Immature natural killer cell (primary cell): ENCODE measurements at places on chromosomes 11 and 22.

DNA sequence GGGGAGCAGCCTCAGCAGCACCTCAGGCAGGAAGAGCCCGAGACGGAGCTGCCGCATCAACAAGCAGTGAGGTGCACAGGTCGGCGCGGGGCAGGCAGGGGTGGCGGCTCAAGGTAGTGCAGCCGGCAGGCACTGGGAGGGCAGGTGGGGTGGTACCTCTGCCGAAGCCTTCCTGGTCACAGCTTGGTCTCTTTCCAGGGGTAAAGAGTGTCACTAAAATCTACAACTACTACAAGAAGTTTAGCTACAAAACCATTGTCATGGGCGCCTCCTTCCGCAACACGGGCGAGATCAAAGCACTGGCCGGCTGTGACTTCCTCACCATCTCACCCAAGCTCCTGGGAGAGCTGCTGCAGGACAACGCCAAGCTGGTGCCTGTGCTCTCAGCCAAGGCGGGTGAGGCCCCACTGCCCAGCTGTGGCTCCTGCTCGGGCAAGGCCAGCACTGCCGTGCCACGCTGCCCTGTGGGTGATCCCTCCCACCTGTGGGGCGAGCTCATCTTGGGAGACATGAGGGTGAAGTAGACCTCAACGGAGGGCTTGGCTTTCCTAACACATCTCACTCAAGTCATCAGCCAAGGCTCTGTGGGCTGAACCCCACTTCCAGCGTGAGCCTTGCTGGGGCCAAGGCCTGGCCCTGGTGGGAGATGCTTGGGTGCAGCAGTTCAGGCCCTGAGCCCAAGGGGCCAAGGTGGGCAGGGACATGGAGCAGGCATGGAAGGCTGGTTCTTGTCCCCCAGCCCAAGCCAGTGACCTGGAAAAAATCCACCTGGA lies 13.6 kb downstream of the GATD1 start:
- H3K27ac ChIP-seq = no peak overlapping the region
- no peak for DNase-seq
- no peak overlapping the region for H3K4me3 ChIP-seq
- no peaks in the 10 kb centered on the region for H3K4me1 ChIP-seq
- H3K27me3 ChIP-seq = peaks cover 2% of the 10 kb centered on the region

DNA sequence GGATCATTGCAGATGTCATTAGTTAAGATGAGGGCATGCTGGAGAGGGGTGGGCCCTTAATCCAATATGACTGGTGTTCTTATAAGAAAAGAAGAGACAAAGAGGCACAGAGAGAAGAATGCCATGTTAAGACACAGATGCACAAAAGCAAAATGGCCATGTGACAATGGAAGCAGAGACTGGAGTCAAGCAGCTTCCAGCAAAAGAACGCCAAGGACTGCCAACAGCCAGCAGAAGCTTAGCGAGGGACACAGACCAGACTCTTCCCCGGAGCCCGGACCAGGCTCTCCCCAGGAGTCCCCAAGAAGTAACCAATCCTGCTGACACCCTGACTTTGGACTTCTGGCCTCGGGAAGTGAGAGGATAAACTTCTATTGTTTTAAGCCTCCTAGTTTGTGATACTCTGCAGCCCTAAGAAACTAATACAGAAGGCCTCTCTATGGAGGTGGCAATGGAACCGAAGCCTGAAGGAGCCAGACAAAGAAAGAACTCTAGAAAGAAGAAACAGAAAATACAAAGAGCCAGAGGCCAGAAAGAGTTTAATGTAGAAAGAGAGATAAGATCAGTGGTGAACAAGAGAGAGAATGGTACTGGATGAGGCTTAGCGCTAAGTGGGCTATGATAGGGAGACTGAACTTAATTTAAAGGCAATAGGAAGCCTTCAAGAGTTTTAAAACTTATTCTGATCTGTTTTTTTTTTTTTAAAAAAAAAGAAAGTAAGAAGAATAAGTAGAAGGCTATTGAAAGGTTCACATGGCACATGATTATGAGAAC lies 27.7 kb downstream of the PRCP start:
- no peak overlapping the region for H3K4me3 ChIP-seq
- no peaks in the 10 kb centered on the region for H3K36me3 ChIP-seq
- peaks cover 27% of the 10 kb centered on the region for H3K4me1 ChIP-seq
- no peak for DNase-seq

GRCh38 chr11:114892381-114893197 lies 214.3 kb downstream of the NXPE2 start:
- no peak overlapping the region for H3K4me3 ChIP-seq
- no peaks in the 10 kb centered on the region for H3K4me1 ChIP-seq
- peaks cover 2% of the 10 kb centered on the region for H3K27me3 ChIP-seq
- no peak overlapping the region for H3K27ac ChIP-seq

GRCh38 chr11:64094463-64095260 lies 58.9 kb downstream of the FLRT1 start:
- no peak for DNase-seq
- peaks cover 2% of the 10 kb centered on the region for H3K27me3 ChIP-seq
- no peaks in the 10 kb centered on the region for H3K36me3 ChIP-seq
- H3K4me1 ChIP-seq = no peaks in the 10 kb centered on the region

DNA sequence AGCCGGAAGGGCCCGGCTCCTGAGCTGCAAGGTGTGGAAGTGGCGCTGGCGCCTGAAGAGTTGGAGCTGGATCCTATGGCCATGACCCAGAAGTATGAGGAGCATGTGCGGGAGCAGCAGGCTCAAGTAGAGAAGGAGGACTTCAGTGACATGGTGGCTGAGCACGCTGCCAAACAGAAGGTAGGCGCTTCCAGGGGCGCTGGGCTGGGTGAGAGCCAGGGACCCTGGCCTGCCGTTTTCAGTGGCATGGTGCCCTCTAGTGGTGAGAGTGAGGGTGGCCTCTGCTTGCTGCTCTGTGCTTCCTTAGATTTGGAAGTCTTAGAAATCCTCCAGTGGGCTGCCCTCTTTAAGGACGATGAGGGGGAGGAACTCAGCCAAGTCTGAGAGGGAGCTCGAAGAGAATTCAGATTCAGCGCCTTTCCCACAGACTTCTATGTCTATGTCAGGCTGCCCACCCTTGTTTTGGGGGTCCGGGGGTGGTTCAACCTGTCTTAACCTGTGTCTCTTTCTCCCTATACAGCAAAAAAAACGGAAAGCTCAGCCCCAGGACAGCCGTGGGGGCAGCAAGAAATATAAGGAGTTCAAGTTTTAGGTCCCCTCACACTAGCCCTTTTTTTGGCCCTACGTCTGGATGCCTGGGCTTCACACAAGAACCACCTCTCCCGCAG lies 1.8 kb upstream of the PACS1 start:
- peaks cover 68% of the 10 kb centered on the region for H3K4me1 ChIP-seq
- H3K36me3 ChIP-seq = peaks cover 34% of the 10 kb centered on the region
- DNase-seq = peak; percentile 72
- peaks cover 10% of the 10 kb centered on the region for H3K27me3 ChIP-seq

GRCh38 chr11:92111287-92111686 lies 113.3 kb upstream of the FAT3 start:
- DNase-seq = no peak
- no peak overlapping the region for H3K27ac ChIP-seq
- no peak overlapping the region for H3K4me3 ChIP-seq

- peaks cover under 1% of the 10 kb centered on the region for H3K36me3 ChIP-seq
- H3K27ac ChIP-seq = no peak overlapping the region
- H3K4me1 ChIP-seq = peaks cover 6% of the 10 kb centered on the region
Observed at GRCh38 chr11:6414874-6415328, 4.0 kb downstream of the APBB1 start.

- DNase-seq = no peak
- H3K36me3 ChIP-seq = no peaks in the 10 kb centered on the region
- no peaks in the 10 kb centered on the region for H3K4me1 ChIP-seq
- H3K27ac ChIP-seq = no peak overlapping the region
- H3K27me3 ChIP-seq = no peaks in the 10 kb centered on the region
Observed at GRCh38 chr11:96481204-96481603, 91.4 kb downstream of the JRKL start.

DNA sequence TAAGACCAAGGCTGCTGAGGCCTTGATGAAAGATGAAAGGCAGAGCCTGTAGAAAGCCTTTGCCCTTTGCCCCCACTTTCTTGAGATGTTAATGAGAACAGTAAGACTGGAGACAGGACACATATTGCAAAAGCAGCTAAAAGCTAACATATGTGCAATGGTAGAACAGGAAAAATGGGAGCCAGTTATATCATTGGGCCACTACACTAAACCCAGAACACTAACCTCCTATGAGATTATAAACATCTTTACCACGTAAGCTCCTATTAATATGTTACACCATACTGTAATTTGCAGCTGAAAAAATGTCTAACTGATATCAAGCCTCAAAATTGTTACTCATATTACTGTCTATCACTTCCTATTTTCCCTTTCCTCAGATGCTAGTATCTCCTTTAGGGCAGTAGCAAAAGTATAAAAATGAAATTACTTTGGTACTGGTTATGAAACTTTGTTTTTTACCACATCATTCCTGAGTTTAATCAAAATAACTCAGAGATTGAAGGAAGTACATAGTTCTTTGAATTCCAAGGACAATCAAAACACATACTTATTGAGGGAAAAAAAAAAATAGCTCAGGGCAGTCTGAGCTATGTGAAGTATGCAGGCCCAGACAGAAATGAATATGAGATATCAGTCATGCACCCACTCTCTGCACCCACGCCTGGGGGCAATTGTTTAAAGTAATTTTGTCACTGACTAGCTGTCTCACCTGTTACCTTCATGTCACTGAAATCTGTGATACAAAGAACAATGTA lies 9.1 kb downstream of the HPS5 start:
- no peak for DNase-seq
- H3K27ac ChIP-seq = no peak overlapping the region
- H3K36me3 ChIP-seq = peaks cover 38% of the 10 kb centered on the region
- no peaks in the 10 kb centered on the region for H3K27me3 ChIP-seq

GRCh38 chr11:20226933-20227332 lies 66.7 kb upstream of the DBX1 start:
- no peaks in the 10 kb centered on the region for H3K4me1 ChIP-seq
- no peak overlapping the region for H3K4me3 ChIP-seq
- no peak for DNase-seq
- peaks cover 6% of the 10 kb centered on the region for H3K27me3 ChIP-seq
- no peaks in the 10 kb centered on the region for H3K36me3 ChIP-seq

GRCh38 chr11:79055856-79056631 lies 384.8 kb downstream of the TENM4 start:
- no peak for DNase-seq
- no peaks in the 10 kb centered on the region for H3K36me3 ChIP-seq
- peaks cover 2% of the 10 kb centered on the region for H3K27me3 ChIP-seq
- H3K4me3 ChIP-seq = no peak overlapping the region

GRCh38 chr22:33896575-33897447 lies 23.5 kb downstream of the LARGE1 start:
- H3K27ac ChIP-seq = no peak overlapping the region
- no peaks in the 10 kb centered on the region for H3K36me3 ChIP-seq
- H3K4me1 ChIP-seq = no peaks in the 10 kb centered on the region
- H3K4me3 ChIP-seq = no peak overlapping the region
- DNase-seq = no peak

- DNase-seq = peak; percentile 57
- peaks cover 5% of the 10 kb centered on the region for H3K27me3 ChIP-seq
- peaks cover 80% of the 10 kb centered on the region for H3K4me1 ChIP-seq
- H3K4me3 ChIP-seq = peak overlapping the region; percentile 86
- H3K36me3 ChIP-seq = peaks cover 1% of the 10 kb centered on the region
- peak overlapping the region; percentile 95 for H3K27ac ChIP-seq
Observed at GRCh38 chr11:116931206-116931953, 94.0 kb upstream of the APOA1 start.

DNA sequence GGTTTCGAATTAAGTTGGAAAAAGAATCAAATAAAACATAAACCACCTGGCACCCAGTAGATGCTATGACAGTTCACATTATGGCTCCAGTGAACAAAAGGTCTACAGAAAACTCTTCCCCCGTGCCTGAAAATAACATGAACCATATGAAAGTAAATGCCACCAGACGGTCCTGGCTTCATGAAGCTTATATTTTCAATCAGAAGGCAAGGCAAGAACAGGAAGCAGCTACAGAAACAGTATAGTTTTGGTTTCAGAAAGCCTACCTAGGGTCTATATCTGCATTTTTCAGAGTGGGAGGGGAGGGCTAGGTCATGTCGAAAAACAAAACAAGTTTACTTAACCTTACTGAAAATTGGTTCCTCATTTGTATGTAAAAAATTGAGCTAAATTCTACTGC lies 9.8 kb downstream of the RAB30 start:
- no peaks in the 10 kb centered on the region for H3K36me3 ChIP-seq
- no peaks in the 10 kb centered on the region for H3K27me3 ChIP-seq
- H3K4me1 ChIP-seq = peaks cover 30% of the 10 kb centered on the region
- DNase-seq = no peak
- H3K27ac ChIP-seq = peak overlapping the region; percentile 17
